ENCODE measurements at places on chromosomes 7 and 10.

DNA sequence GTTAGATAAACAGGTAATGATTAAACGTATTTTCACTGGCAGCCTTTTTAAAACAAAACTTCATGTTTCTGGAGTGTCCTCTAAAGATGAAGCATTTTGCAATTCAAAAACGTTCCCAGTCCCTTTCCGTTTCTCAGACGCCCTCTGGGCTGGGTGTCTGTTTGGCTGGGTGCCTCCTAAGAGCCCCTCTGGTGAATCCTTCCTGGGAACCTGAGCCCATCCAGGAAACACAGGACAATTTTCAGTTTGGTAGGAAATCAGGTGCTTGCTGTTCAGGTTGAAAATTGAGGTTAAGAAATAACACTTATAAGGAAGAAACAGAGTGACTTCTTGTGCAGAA lies 76.7 kb downstream of the CHN2 start:
- DNase-seq = no peak

- peak; percentile 92 for DNase-seq
These were observed 21.2 kb downstream of the ATP6V1F start for GRCh38 chr7:128883622-128884448.

DNA sequence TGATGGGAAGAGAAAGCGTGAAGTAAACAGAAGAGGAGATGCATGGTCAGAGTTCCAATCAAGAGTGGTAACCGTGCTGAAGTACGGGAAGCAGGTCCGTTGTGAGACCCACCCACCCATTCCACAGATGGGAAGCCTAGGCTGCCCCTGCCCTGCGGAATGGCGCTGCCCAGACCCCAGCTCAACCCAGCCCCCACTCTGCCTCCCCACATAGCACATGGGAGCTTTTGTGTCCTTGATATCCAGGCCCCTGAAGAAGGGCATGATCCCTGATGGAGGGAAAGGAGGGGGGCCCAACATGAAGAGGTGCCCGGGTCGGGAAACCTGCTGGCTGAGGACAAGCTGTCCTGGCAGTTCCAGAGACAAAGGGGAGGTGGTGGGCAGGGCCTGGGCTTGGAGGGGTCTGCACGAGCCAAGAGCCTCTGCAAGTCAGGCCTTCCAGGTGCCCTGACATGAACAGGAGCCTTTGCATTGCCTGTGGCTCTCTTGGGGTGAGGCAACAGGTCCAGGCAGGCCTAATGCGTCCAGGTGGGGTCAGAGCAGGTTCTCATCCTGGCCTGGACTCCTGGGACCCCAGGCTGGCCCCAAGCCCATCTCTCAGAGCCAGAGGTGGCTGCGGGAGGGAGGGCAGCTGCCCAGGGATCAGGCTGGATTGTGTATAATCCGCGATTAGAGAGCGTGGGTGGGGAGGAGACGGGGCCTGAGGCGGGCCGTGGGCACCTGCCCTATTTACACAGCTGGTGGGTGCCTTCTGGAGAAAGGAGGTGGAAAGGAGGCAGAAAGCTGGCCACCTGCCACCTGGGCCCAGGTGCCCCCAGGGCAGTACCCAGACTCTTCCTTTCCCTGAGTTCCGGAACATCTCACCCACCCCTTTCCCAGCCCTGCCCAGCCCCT lies 23.5 kb downstream of the YKT6 start:
- no peak for DNase-seq

DNA sequence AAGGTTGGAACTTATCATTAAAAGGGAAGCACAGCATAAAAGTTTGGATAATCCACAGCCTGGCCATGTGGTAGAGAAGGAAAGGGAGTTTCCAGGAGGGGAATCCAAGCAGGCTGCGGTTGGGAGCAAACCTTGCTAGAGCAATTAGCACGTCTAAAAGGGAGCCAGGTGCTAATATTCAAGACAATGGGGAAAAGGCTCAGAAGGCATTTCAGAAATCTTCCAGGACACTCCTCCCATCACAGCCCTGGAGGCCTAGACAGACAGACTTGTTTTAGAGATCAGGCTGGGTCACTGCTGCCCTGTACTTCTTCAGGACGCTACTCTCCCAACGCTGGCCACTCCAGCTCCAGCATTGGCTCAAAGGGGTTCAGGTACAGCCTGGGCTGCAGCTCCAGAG lies 96.2 kb upstream of the KAT6B start:
- DNase-seq = no peak

DNA sequence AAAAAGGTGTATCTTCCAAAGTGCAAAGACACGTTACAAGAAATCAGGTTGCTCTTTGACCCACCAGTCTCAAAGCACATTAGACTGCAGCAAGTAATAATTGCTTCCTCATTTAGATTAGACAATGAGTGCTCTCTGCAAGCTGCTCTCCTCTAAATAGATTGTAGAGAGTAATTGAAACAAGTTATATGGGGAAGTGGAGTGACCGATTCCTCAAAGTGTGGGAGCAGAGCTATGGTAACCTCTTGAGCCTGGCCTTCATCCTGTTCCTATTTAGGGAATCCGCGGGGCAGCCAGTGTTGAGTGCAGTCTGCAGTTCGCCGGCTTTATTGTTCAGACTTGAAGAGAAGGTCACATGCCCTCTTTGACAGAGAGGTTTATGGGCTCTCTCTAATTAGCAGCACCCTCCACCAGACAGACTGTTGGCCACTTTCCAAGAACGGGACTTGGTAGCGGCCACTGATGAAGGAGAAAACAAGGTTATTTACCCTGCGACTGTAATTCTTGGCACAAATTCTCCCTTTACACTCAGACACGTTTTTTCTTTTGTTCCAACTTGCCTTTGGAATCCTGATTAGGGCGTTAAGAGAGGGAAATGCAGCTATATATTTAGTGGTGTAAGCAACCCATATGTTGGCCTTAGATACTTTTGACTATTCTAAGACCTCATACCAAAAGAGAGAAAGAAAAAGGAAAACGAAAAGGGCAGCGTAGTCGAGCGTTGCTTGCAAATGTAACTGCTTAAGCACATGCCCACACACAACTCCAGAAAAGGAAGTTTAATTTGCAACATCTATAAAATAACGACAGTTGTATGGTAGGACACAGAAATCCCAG lies 107.5 kb downstream of the REEP3 start:
- DNase-seq = peak; percentile 52

DNA sequence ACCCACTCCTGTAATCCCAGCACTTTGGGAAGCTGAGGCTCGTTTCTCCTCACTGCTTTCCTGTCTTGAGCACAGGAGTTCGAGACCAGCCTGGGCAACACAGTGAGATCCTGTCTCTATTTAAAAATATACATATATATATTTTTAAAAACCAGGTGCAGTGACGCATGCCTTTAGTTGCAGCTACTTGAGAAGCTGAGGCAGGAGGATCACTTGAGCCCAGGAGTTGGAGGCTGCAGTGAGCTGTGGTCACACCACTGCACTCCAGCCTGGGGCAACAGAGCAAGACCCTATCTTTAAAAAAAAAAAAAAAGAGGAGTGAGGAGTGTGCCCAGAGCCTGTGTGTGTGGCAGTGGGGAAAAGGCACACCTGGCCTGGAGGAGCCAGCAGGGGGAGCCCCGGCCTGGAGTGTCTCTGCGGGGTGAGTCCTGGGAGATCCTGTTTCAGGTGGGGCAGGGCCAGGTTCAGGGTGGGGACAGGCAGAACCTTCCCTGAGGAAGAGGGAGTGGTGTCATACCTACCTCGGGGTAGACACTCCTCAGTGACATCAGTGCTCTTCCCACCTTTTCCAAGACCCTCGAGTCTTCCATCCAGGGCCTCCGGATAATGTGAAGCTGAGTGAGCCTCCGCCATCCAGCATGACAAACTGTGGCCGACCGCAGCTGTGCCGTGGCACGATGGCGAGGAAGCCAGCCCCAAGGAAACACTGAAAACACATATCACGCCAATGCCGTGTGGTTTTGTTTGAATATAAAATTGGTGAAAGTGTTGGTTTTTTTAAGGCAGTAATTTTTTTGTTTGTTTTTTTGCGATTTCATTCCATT lies 9.0 kb upstream of the ARPC1B start:
- DNase-seq = peak; percentile 64

- DNase-seq = no peak
These were observed at the start of gene IRF5 for GRCh38 chr7:128937647-128938543. IRF5 (plus strand) TSS chr7:128937927; CDS start chr7:128942082, 4,155 bp downstream.

- DNase-seq = no peak
These were observed 707.5 kb downstream of the LRMDA start for GRCh38 chr10:76138906-76139305.
